ENCODE measurements at places on chromosomes 16 and 17.

- no peak for DNase-seq
Observed at GRCh38 chr17:58998871-58999270, 107.8 kb downstream of the TRIM37 start.

DNA sequence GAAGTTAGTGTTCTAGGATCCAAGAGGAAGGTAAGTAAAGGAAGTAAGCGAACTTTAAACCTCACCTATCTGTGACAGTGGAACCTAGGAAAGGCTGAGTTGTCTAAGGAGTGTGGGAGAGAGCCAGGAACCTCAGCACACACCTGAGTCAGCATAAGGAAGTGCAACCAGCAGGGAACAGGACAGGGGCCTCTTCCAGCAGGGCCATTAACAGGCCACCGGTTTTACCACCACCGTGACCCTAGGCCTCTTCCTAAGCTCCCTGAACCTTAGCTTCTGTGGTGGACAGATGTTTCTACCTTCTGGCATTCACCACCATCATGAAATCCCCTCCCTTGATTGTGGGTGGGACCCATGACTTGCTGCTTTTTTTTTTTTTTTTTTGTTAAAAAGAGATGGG, 26.7 kb upstream of the GPATCH8 start:
- no peak for DNase-seq

DNA sequence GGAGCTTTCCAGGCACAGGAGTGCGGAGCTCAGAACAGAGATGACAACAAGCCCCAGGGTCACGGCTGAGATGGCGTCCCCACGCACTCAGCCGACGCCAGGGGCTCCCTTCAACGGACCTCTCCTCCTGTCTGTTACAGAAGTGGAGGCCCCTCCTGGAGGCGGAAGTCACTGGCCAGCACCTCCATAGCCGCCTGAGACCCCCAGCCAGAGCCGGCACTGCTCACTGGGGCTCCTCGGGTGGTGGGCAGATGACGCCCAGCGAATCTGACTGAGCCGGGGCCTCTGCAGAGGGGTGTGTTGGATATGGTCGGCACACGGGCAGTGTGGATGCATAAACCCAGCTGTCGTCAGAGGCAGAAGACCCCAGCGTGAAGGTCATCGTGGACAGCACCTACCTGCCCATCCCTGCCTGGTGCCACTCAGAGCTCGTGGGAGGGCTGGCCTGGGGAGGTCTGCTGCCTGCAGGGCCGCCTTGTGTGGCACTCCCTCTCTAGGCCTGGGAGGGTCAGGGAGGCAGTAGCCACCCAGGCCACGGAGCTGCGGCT, 20.0 kb downstream of the NDUFAF8 start:
- no peak for DNase-seq

- DNase-seq: no peak
Observed at GRCh38 chr16:50360779-50361178, 8.0 kb downstream of the BRD7 start.

- no peak for DNase-seq
Observed at GRCh38 chr16:68297908-68298307, 12.8 kb downstream of the SLC7A6OS start.
